ENCODE measurements at places on chromosomes 2 and 18.

GRCh38 chr18:10690366-10690765 is 164.5 kb downstream of the NAPG start:
- no peak for ATAC-seq

DNA sequence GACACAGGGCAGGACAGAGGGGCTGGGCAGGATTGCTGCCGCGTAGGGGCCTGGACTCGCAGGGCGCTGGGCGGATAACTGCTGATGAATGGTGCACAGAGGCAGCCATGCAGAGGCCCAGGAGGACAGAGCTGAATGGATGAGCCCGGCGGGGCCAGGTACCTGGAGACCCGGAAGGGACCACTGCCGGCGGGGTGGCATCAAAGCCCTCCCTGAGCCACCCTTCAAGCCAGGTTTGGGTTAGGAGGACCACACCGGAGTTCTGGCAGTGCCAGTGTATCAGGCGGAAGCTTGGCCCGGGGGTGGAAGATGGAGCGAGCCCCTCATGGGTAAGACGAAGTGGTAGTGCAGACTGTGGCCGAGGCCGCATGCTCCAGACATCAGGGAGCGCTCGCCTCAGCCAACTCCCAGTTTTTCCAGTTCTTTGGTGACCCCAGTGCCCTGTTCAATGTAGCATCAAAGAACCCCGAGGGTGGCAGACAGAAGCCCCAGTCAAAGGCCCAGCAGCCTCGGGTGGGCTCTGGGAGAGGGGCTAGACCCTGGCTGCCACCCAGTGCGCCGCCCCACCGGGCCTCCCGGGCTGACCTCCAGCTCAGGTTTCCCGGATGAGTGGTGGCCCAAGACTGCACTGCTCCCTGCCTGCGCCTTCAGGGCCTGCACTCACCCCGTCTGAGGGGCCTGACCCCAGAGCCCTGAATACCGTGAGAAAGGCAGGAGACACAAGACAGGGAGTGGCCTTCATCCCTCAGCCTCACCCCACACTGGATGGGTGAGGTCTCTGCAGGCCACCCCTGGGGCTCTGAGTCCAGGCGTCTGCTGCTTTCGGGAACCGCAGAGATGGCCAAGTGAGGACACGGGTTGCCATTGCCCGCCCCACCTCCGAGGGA is 50.9 kb downstream of the ACAA2 start:
- ATAC-seq, result no peak

DNA sequence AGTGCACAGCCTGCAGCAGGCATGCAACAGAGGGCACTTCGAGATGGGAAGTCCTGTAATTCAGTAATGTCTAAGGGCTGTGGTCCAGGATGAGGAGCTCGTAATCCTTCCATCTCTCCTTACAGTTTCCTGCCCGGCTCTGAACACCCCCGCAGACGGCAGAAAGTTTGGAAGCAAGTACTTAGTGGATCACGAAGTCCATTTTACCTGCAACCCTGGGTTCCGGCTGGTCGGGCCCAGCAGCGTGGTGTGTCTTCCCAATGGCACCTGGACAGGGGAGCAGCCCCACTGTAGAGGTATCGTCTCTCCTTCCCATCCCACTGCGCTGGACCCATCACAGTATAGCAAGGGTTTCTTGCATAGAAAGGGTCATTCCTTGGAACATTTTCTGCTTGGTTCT is 26.7 kb downstream of the FBLN7 start:
- no peak for ATAC-seq

GRCh38 chr2:37753758-37754157 is 82.3 kb upstream of the CDC42EP3 start:
- ATAC-seq, result no peak

GRCh38 chr2:28713577-28714298 is 37.9 kb upstream of the PPP1CB start:
- ATAC-seq, result no peak

DNA sequence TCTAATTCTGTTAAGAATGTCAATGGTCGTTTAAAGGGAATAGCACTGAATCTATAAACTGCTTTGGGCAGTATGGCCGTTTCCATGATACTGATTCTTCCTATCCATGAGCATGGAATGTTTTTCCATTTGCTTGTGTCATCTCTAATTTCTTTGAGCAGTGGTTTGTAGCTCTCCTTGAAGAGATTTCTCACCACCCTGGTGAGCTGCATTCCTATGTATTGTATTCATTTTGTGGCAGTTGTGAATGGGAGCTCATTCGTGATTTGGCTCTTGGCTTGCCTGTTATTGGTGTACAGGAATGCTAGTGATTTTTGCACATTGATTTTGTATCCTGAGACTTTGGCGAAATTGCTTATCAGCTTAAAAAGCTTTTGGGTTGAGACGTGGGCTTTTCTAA is 38.3 kb upstream of the WDR75 start:
- ATAC-seq, result peak; percentile 9

GRCh38 chr2:39275016-39275415 is 31.2 kb upstream of the CDKL4 start:
- no peak for ATAC-seq

DNA sequence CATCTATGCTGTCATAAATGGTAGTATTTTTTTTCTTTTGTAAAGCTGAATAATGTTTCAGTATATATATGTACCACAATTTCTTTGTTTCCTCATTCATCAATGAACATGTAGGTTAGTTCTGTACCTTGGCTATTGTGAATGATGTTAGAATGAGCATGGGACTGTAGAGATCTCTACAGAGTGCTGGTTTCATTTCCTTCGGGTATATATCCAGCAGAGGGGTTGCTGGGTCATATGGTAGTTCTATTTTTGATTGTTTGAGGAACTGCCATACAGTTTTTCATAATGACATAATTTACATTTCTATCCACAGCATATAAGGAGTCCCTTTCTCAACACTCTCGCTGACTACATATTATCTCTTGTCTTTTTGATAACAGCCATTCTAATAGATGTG is 243.5 kb downstream of the CDH7 start:
- ATAC-seq, result no peak

GRCh38 chr2:39128919-39129391 is 8.1 kb upstream of the SOS1 start:
- no peak for ATAC-seq

DNA sequence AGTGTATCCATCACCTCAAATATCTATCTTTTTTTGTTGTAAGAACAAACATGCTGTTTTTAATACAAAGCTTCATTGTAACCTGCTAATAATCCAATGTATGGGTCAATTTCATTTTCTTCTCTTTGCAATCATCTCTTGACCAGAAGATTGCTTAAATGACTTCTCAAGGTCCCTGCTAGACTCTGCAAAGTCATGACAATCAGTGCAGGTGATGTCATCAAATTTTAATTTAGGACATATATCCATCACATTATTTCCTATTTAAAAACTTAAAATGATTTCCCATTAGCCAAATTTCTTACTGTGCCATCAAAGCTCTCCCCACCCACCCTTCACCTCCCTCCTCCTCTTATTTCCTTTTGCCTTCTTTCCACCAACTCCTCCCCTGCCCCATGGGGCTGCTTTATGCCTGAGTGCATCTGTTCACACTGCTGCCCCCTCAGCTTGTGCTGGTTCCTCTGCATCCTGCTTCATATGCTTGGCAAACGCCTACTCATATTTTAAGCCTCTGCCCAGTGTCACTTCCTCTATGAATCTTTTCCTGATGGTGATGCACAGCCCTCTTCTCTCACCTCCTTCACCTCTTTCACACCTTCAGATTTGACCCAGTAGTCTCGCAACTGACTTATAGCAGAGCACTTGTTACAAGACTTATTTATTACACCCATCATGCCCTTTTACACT is 20.3 kb downstream of the PLEK start:
- ATAC-seq, result no peak

DNA sequence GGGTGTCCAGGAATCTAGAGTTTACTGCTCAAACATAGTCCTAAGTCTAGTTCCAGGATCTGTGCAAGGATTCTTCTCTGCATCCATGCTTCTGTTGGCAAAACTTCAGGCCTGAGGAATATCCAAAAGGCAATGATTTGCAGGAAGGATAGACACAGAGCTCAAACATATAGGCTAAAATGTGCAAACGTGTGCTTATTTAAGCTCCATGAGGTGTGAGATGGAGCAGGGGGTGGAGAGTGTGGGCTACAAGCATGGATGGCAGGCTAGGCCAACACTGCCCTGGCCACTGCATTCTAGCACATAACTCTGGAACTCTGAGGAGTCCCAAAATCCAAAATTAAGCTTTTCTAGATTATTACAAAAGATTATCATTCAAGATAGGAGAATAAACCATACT is 301.1 kb downstream of the PAX3 start:
- ATAC-seq, result no peak

- ATAC-seq, result no peak
Measured at GRCh38 chr18:68438983-68439382, 275.9 kb downstream of the TMX3 start.

- ATAC-seq, result no peak
Measured at GRCh38 chr18:3150274-3150673, 69.5 kb downstream of the MYOM1 start.

- no peak for ATAC-seq
Measured at GRCh38 chr2:2519381-2519780, 188.3 kb upstream of the MYT1L start.

DNA sequence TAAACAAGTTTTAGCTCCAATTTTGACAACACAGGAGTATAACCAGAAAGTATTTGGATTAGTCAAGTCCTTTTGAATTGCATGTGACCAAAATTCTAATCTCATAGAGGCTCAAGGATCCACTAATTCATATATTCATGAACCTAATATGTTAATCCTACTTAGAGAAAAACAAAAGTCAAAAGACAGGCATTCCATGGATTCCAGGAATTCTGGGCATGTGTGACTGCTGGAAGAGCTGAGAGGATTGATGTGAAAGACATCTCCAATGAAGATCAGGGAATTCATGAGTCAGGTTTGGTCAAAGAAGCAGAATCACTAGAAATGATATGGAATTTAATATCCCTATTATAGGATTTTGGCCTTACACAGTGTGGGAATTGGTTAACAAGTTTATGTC is 1494.6 kb upstream of the DDX18 start:
- no peak for ATAC-seq
